ENCODE measurements at places on chromosomes 11 and 22. TPM values are rescaled to one million over a fixed set of nuclear protein-coding genes. Genes with fewer than 3 reads are reported as not detected.

The TBX10 gene
- total RNA-seq: 7.8 TPM

The OR4D11 gene
- not detected for total RNA-seq

The KIRREL3 gene
- 0.64 TPM for total RNA-seq

GRCh38 chr11:45917286-45917622 is 423 bp downstream of the PEX16 start:
- no peak for DNase-seq

DNA sequence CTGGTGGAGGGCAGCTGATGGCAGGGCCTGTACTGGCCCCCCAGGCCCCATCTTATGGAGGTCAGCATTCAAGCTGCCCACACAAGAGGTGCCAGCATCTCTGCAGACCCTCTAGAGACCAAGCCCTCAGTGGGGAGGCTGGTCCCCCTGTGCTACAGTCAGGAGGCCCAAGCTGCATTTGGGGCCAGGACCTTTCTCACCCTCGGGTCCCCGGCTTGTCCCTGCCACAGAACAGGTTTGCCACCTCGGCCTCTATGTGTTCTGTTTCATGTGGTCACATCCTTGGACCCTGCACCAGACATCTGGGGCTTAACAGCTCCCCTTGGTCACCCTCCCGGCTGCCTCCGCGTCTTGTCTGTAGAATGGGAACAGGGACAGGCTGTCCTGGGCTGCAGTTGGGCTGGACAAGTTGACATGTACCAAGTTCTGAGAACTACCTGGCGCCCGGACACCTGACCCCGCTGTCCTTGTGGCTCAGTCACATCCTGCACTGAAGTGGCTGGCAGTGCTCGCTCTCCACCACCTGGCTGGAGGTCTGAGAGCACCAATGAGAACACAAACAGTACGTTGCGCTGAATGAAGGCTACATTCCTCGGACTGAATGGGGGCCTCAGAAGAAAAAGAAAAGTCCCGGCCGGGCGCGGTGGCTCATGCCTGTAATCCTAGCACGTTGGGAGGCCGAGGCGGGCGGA is 2.7 kb upstream of the PLXNB2 start:
- DNase-seq: no peak

DNA sequence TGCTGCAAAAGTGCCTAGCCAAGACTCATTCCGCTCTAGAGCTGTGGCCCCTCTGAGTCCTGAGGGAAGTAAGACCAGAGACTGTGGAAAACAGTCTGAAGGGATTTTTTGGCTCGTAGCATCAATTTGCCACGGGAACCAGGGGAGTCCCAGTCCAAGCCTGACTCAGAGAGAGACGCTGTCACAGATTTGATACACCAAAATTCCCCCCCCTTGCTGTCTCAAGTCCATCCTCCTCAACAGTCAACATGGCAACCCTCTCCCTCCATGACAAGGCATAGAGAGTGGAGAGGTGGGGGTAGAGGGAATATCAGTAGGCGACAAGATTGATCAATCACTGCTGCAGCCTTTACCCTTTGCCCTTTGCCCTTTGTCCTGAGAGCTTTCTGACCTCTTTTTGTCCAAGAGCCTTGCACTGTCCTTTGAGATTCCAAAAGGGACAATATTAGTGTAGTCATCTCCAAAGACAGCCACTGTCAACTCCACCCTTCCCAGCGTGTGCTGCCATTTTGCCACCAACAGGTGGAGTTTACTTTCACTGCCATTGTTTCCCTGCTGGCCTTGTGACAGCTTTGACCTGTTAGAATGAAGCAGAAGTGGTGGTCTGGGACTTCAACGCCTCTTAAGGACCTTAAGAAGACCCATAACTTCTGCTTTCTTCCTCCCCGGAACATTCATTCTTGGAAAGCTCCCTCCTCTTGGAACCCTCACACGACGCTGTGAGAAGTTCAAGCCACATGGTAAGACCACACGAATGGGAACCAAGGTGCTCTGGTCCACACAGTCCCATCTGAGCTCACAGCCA is 7.3 kb downstream of the SLC15A3 start:
- no peak for DNase-seq

DNA sequence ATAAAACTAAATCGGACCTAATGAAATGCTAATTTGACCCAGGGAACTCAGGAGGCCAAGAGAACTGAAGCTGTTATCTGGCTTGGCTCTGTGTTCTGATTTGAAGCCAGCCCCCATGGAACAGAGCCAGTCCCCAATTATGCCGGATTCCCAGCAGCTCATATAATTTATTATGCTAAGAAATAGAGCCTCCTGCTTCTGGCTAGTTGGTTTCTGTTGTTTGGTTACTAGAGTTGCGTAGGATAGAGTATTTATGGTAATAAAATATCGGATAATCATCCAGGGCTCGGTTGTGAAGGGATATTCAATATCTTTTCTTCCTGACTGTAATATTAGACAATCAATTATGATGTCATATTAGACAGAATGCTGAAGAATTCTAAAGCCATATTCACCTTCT is 120.4 kb upstream of the TTC12 start:
- peak; percentile 23 for DNase-seq

DNA sequence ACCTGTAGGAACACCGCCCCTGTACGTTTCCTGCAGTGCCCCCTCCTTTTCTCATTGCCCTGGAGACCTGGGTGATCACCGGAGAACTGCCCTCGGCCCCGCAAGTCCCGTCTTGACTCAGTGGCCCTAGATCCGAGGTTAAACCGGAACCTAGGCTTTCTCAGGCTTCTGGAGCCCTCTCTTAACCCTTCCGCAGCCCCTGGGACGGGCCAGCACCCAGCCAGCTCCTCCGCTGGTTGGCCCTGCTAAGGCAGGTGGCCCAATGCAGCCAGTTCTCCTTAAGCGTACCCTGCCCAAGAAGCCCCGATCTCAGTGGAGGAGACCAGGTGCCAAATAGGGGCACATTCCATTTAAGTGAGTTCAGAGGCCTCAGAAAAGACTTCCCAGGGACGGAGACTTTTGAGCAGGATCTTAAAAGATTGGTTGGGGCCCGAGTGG is 776 bp downstream of the NLRX1 start:
- DNase-seq: peak; percentile 36

GRCh38 chr11:22730319-22730718 is 63.9 kb downstream of the GAS2 start:
- no peak for DNase-seq

GRCh38 chr11:14789879-14790484 is 102.0 kb downstream of the CYP2R1 start:
- DNase-seq: no peak

DNA sequence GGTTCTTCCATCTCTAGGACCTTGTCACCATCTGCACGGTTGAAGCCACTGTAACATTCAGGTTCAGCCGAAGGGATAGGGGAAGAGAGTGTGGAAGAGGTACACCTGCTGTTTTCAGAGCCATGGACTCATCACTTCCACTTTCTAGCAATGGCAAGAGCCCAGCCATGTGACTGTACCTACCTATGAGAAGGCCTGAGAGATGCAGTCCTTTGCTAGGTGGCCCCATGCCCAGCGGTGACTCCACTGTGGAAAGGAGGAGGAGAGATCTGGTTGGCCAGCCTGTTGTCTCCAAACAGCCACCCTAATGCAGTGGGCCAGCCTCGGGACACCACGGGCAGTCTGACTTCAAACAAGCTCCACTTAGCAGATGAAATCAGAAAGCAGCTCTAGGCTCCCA is 16.0 kb downstream of the RASD2 start:
- no peak for DNase-seq

- no peak for DNase-seq
These were observed 24.2 kb upstream of the FLI1 start for GRCh38 chr11:128669506-128670270.
